ENCODE measurements at places on chromosomes 6 and 20.

- DNase-seq: no peak
Observed at GRCh38 chr6:51541847-51542246, 545.6 kb downstream of the PKHD1 start.

DNA sequence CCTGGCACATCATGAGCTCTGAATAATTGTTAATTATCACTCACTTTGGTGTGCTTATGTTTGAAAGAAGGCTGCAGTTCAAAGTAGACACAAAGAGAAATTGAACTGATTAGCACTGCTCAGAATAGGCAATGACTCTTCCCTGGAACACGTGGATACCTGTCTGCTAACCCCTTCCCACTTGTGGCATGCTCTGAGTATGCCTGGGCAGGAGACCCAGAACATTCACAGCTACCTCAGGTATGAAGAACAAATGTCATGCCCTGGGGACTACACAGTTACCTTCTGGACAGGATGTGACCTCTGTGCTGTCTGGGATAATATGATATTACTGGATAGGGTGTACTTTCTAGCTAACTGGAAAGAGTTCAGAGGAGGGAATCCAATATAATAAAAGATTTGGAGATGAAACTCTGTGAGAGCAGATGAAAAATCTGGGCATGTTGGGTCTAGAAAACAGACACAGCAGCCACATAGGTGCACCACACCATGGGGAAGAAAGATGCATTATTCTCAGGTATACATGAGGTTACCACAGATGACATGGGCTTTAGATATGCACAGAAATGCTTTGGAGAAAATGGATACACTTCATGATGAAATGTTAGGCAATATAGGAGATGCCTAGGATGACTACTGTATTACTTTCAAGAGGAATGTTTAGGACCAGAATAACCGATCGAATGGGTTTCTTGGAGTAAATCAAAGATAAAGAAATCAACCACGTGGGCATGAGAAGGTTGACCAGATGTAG, 324.2 kb upstream of the PREP start:
- no peak for DNase-seq

DNA sequence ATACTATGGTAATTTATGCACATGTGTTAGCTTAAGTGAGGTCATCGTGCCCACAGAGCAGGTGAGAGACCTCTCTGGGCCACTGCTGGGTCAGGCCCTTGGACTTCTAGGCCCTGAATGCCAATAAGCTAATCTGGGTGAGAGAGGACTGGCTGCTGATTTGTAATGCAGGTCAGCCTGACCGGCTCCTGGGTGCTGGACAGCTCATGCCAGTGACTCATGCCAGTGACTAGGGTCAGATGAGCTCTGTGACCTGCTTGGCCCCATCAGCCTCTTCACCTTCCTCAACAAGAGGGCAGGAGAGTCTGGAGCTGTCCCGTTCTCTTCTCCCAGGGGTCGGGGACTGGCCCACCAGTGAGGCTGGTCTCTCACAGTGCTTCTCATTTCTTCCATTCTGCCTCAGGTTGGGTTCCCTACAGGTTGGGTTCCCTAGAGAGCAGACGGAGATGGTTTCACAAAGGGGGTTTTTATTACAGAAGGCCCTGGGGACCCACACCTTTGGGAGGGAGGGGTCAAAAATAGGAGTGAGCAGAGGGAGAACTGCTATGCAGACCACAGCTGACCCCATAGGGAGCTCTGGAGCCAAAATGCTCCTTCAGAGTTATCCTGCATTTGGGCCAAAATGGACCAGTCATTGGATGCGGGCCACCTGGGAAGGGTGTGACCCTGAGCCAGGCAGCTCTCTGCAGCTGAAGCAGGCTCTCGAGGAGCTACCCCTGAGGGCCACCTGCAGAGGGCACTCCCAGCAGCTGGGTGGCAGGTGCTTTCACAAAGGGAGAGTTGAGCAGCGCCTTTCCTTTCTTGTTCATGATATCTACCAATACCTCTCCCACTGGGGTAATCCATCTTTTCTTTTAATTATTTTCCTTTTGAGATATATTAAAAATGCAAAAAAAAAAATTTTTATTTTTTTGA, 2.2 kb upstream of the OXT start:
- DNase-seq: no peak

DNA sequence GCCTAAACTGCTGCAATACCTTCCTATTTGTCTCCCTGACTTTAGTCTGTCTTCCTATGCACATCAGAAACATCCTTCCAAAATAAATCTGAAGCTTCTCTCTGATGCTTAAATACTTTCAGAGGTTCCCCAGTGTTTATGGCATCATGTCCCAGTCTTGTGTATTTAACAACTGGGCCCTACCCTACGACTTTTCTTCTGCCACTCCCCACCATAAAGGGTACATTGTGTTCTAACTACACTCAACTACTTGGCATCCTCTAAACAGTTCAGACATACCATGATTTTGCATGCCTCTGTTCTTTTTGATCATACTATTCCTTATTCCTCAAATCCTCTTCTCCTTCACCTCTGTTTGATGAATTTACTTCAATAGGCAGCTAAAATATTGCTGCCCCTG, 143.0 kb upstream of the KCNK16 start:
- DNase-seq: no peak

GRCh38 chr6:153170511-153170910, 39.4 kb upstream of the RGS17 start:
- peak; percentile 27 for DNase-seq

DNA sequence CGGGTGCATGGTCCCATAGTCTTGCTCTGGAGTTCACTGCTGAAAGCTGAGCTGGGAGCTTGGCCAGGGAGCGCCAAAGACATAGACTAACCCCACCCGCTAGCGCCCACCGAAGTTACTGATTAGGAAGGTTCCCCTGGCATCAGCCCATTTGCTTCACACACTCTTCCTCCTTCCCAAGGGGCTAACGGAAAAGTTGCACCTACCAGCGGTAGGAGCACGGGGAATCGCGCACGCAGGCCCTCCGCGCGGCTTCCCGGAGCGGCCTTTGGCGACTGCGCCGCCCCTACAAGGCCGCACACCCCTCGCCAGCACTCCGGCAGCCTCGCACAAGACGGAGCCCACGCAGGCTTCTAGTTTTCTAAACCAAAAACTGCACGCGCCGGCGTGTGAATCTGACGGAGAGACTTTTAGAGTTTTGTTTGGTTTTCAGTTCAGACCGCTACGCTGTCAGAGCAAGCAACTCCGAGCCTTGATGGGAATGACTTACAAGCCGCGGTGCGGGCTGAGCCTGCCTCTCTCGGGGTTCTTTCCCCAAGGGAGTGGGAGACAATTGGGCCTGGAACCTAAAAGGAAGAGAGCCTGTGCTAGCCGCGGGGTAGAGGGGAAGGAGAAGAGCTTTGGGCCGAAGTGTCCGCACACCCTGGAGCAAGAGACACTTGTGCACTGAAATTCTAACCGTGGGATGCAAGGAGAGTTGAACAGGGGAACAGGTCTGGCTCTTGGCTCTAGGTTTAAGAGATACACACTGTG, 891 bp upstream of the POU3F2 start:
- peak; percentile 58 for DNase-seq

DNA sequence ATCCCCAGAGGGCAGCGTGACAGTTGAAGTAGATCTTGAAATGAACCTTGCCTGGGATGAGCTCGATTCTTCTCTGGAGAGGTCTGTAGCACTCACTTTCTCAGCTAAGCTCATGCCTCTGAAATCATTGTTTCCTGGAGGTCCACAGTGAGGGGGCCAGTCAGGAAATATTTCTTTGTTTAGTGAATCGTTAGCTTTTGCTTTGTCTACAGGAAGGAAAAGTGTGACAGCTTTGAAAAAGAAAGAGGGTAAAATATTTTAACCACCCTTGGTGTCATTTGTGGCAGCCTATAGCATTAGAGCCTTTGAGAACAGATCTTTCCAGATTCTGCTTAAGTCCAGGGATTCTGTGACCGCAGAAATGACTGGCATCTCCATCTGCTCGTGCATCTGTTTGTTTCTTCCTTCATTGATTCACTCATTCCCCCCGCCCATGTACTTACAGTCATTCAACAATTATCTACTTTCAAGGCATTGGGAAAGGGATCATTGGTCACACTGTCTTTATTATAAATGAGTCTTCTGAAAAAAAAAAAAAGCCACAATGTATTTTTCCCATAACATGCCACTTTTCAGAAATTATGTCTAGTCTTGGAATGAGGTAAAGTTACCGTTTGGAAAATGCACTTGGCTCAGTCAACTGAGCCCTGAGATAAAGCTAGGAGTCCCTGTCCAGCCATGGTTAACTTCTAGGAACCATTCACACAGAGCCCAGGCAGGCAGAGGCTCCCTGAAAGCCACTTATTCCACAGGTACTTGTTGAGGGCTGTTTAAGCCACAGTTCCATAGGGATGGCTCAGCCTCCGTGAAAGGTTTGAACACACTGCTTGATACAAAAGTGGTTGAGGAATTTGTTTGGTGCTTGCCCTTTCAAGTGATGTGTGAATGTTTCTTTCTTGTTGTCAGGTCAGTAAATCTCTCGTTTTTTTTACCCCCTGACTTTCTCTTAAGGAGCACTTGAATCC, 86.0 kb downstream of the TIAM2 start:
- DNase-seq: peak; percentile 35

DNA sequence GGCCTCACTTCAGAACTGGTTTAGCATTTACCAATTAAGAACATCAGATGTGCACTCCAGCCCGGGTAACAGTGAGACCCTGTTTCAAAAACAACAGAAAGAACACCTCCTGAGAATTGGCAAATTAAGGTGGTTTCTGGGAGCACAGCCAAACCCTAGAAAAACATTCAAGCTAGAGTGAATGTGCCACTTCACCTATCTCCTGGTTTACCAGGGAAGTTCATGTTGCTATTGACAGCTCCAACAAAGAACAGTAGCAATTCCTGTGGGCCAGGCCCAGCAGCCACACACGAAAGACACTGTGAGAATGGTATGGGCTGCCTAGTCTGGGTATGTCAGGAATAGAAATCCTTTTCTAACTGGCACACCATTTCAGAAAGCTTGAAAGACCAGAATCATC, 4.9 kb downstream of the POLR1C start:
- no peak for DNase-seq

DNA sequence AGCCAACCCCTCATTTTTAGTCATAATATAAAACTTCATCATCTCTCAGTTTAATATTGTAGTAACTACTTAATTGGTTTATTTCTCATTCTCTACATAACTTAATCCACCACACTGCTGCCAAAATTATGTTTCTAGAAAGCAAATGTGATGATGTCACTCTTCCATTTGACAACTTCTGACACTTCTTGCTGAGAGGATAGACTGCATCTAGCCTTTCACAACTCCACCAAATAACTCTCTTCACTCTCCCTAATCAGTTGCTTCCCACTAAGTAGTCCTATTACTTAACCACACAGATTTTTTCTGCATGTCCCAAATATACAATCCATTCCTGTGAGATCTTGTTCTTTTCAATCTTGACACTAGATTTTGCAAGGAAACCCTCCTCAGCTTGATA, 951.3 kb downstream of the EPHA7 start:
- DNase-seq: no peak

GRCh38 chr20:57877131-57877824, 167.5 kb upstream of the PMEPA1 start:
- no peak for DNase-seq
